ENCODE measurements at places on chromosomes 2 and 18.

GRCh38 chr2:58865436-58865835 lies 624.3 kb upstream of the FANCL start:
- H3K4me1 ChIP-seq = peaks cover 12% of the 10 kb centered on the region
- no peak overlapping the region for H3K27ac ChIP-seq
- H3K36me3 ChIP-seq = no peaks in the 10 kb centered on the region
- no peaks in the 10 kb centered on the region for H3K27me3 ChIP-seq
- H3K4me3 ChIP-seq = no peak overlapping the region

GRCh38 chr2:238382381-238382781 lies 44.3 kb upstream of the ASB1 start:
- H3K27me3 ChIP-seq = no peaks in the 10 kb centered on the region
- H3K36me3 ChIP-seq = no peaks in the 10 kb centered on the region
- H3K27ac ChIP-seq = no peak overlapping the region
- H3K4me1 ChIP-seq = no peaks in the 10 kb centered on the region

DNA sequence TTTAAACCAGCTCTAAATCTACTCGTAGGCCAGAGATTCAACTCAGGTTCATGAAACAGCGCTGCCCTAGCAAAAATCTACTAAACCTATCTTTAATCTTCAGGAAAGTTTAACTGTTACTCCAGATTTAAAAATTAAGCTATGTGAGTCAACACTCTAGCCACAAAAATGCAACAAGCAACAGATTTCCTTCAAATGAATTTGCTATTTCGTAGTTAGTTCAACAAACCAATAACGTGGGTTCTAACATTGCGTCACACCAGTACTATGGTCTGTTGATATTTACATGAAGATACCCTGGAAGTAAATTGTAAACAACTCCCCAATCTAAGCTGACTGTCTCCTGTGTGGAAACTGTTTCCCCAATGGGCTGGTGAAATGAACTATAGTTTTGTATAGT lies 71.2 kb downstream of the FIGN start:
- DNase-seq = no peak
- H3K27me3 ChIP-seq = no peaks in the 10 kb centered on the region
- no peak overlapping the region for H3K4me3 ChIP-seq
- H3K4me1 ChIP-seq = peaks cover 36% of the 10 kb centered on the region
- peak overlapping the region; percentile 92 for H3K27ac ChIP-seq
- no peaks in the 10 kb centered on the region for H3K36me3 ChIP-seq

DNA sequence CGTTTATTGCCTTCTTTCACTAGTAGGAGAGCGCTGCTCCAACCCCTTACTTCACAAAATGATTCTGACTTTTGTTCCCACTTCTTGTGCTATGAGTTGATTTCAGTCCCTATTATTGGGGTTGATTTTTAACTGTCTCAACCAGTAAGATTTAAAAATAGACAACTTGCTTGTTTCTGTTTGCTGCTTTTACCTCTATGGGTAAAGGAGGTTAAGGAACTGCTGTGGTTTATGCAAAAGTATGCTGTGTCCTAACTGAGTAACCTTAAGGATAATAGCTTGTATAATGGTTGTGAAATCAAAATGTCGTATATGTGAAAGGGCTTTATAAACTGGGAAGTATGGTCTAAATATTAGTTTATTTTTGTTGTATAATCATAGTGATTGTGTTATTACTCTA lies 22.6 kb downstream of the ALMS1 start:
- H3K4me3 ChIP-seq = no peak overlapping the region
- H3K27me3 ChIP-seq = no peaks in the 10 kb centered on the region
- H3K4me1 ChIP-seq = no peaks in the 10 kb centered on the region
- DNase-seq = no peak
- no peak overlapping the region for H3K27ac ChIP-seq

DNA sequence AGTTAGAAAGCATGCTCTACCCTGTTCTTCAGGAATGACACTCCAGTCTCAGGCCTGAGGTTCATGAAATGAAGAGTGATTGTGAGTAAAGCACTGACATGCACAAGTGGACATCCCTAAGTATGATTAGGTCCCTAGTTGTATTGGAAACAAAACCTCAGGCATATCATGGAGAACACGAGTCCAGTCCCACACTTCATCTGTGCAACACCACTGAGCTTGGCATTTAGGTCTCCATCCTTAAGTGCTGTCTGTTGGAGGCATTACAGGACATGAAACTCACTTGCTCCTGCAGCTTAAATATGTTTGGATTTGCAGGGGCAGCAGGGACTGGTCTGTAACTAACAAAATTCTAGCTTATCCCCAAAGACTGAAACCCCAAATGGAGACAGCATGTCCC lies 250.3 kb upstream of the KLHL29 start:
- no peak overlapping the region for H3K4me3 ChIP-seq
- no peak overlapping the region for H3K27ac ChIP-seq
- H3K36me3 ChIP-seq = no peaks in the 10 kb centered on the region
- no peaks in the 10 kb centered on the region for H3K27me3 ChIP-seq
- peaks cover 16% of the 10 kb centered on the region for H3K4me1 ChIP-seq

DNA sequence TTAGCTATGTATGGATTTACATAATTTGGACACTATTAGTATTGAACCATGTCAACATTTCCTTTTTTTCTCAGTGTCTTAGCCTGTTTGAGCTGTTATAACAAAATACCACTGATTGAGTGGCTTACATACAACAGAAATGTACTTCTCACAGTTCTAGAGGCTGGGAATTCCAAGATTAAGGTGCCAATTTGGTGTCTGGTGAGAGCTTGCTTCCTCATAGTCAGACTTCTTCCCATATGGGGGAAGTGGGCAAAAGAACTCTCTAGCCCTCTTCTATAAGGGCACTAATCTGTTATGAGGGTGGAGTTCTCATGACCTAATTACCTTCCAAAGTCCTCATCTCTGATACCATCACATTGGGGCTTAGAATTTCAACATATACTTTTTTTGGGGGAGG lies 12.6 kb downstream of the ZNF804A start:
- H3K27me3 ChIP-seq = no peaks in the 10 kb centered on the region
- no peaks in the 10 kb centered on the region for H3K36me3 ChIP-seq
- H3K4me1 ChIP-seq = no peaks in the 10 kb centered on the region
- H3K27ac ChIP-seq = no peak overlapping the region

GRCh38 chr2:28692411-28692810 lies 59.2 kb upstream of the PPP1CB start:
- peaks cover 19% of the 10 kb centered on the region for H3K4me1 ChIP-seq
- no peaks in the 10 kb centered on the region for H3K27me3 ChIP-seq
- no peaks in the 10 kb centered on the region for H3K36me3 ChIP-seq
- H3K4me3 ChIP-seq = no peak overlapping the region
- no peak for DNase-seq
- no peak overlapping the region for H3K27ac ChIP-seq

DNA sequence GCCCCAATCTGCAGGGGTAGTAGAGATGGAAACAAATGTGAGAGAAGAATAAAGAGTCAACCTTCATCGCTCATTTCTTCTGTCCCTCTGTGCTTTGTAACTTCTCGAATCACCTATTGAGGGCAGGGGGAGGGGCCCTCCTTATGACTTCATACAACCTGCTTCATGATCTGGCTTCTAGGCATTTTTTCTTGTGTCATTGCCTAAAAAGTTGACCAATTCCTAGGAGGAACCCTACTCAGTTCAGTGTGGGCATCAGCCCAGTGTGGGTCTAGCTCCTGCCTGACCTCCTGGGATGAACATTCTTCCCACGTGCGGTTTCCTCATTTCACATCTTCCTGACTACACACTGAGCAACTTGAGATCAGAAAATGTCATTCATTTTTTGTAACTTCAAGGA lies 46.3 kb upstream of the CREB1 start:
- H3K27ac ChIP-seq = no peak overlapping the region
- no peaks in the 10 kb centered on the region for H3K4me1 ChIP-seq
- no peak overlapping the region for H3K4me3 ChIP-seq
- no peaks in the 10 kb centered on the region for H3K27me3 ChIP-seq
- no peak for DNase-seq
